ENCODE measurements at places on chromosomes 1 and 21. TPM values are rescaled to one million over a fixed set of nuclear protein-coding genes. Genes with fewer than 3 reads are reported as not detected.

- DNase-seq: no peak
Measured at GRCh38 chr1:61392409-61393242, 310.3 kb downstream of the NFIA start.

- DNase-seq: no peak
Measured at GRCh38 chr1:84996846-84997666, at the start of gene MCOLN2. Gene MCOLN2, minus strand, starts transcription at chr1:84997113. Its CDS starts 241 bp downstream, at chr1:84996872.

DNA sequence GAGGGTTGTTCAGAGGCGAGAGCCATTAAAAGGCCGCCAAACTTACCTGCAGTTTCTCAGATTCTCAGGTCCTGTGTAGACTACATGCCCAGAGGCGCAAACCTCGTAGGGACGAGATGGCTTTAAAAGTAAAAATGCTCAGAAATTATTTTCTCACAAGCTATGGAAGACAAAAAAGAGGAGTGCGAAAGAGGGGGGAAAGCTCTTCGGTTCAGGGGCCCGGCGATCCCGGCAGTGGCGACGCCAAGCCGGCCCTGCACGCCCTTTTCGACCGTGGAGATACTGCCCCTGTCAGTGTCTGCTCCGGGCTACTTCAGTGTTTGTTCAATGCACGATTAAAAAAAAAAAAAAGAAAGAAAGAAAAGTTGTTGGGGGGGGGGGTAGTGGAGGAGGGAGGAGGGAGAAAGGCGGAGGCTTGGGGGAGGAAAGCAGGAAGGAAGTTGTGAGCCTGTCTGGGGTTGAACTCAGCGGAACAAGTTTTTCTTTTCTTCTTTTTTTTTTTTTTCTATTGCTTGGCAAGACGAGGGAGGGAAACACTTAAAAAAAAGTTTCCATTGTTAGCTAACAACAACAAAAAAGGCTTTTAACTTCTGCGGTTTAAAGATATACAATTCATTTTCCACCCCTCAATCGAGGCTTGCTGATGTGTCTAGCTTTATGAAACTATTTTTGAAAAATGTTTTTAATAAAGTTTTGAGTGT is at the start of gene ITPKB:
Gene ITPKB (minus strand): TSS at position 288 of the 701 bp plus-strand sequence. CDS start 1,824 bp downstream, outside the sequence.
- peak; percentile 84 for DNase-seq

DNA sequence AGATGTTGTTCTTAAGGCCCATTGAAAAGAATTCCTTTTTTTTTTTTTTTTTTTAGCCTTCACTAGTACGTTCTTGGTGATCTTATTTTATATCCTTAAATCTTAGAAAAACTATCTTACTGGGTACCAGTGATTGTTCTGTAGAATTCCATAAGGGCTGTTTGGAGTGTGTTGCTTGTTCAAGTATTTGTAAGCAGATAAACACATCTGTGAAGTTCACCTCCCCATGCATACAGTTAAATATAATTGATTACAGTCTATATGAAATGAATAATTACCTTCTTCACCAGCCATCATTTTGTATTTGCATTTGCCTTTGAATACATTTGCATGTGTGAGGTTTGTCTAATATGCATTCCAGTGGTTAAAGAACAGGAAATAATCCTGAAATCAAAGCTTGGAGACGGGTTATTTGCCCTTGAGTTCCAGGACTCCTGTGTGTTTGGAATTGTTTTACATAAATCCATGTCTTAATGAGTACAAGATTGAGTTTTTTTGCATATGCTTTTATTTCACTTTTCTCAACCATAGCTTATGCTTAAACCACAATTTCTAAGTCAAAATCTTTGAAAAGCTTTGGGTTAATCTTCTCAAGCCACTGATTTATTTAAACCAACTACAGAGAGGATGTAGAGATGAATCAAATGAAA is 73.1 kb downstream of the VPS13D start:
- DNase-seq: no peak

The HSPB7 gene
- 13.0 TPM for total RNA-seq
